Activated CD4-positive, alpha-beta T cell treated with anti-CD3 and anti-CD28 coated beads for 4 hours (primary cell): ENCODE measurements at places on chromosomes 13 and 19.
A peak's percentile ranks its signal among the peaks of the same experiment; 100 is the strongest.

- no peak for DNase-seq
Measured at GRCh38 chr13:87130423-87130822, 540.7 kb upstream of the SLITRK5 start.

- DNase-seq = no peak
Measured at GRCh38 chr13:101489643-101490405, 37.3 kb downstream of the ITGBL1 start.

DNA sequence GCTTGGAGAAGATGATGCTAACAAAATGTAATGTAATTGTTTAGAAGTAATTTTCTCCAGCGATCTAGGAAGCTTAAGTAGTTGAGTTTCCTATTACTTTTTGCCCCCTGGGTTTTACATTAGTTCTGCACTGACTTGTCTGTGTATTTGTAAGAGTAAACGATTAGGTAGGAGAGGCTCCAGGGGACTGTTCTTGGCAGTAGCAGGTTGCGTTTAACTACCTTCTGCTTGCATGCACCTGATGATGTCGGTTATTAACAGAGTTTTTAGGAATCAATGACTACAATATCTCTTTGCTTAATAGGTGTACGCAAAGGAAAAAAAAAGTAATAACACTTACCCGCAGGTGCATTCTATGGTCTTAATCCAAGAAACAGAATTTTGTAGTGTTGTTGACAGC is 18.3 kb upstream of the UGGT2 start:
- DNase-seq = no peak

DNA sequence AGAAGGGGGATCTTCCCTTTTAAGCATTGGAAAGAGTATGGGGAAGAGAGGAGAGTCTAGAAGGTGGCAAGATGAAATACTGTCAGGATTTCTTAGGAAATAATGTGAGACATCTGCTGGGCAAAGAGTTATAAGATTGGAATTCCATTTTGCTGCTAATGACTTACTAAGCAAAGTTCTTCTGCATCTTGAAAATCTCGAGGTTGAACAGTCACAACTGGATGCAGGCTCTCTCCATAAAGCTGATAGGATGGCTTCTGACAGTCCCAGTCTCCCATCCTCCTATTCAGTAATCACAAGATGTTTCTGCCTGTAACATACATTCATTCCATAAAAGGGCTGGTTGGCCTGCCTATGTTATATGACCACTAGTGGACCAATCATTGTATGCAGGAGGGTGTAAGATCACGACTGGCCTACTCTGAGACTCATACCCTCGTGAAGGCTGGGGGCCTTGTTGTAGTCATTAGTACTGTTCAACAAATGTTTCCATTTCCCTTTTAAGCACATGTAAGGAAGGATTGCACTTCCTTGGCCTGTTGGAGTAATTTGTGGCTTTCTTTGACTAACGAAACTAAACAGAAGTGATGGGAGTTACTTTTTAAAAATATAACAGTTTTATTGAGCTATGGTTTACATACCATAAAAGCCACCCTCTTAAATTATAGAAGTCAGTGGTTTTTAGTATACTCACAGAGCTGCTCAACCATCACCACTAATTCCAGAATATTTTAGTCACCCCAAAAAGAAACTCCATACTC is 45.0 kb upstream of the TDRD3 start:
- no peak for DNase-seq

GRCh38 chr19:15779756-15780476 is 7.5 kb upstream of the OR10H5 start:
- no peak for DNase-seq

GRCh38 chr19:35225951-35226350 is 2.6 kb downstream of the FAM187B start:
- no peak for DNase-seq

GRCh38 chr13:52164989-52165388 is 5.6 kb upstream of the NEK3 start:
- DNase-seq = no peak

GRCh38 chr13:44397766-44398223 is 24.2 kb downstream of the SERP2 start:
- DNase-seq = no peak

- DNase-seq = no peak
Measured at GRCh38 chr13:21008026-21008425, 53.4 kb downstream of the LATS2 start.

- DNase-seq = no peak
Measured at GRCh38 chr19:51337861-51338562, 3.9 kb downstream of the VSIG10L start.

DNA sequence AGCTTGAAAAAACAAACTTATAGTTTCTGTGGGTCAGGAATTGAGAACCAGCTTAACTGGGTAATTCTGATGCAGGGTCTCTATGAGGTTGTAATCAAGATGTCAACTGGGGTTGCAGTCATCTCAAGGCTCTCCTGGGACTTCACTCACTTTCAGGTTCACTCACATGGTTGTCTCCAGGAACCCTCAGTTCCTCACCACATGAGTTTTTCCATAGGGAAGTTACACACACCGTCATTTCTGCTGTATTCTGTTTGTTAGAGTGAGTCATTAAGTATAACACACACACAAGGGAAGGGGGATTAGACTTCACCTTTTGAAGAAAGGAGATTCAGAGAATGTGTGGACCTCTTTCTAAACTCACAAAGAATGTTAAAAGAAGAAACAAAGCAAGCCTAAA is 34.9 kb upstream of the MLNR start:
- no peak for DNase-seq

- DNase-seq = no peak
Measured at GRCh38 chr13:89695343-89696257, 1651.9 kb upstream of the MIR17HG start.

GRCh38 chr13:19657872-19658591 is 24.6 kb downstream of the MPHOSPH8 start:
- no peak for DNase-seq

- DNase-seq = no peak
Measured at GRCh38 chr13:94753327-94753726, 41.0 kb upstream of the SOX21 start.

- DNase-seq = no peak
Measured at GRCh38 chr19:35265126-35265899, 3.4 kb upstream of the USF2 start.

GRCh38 chr13:34172048-34172447 is 354.1 kb downstream of the RFC3 start:
- DNase-seq = no peak

- no peak for DNase-seq
Measured at GRCh38 chr13:25732111-25732865, 319.5 kb downstream of the SHISA2 start.

DNA sequence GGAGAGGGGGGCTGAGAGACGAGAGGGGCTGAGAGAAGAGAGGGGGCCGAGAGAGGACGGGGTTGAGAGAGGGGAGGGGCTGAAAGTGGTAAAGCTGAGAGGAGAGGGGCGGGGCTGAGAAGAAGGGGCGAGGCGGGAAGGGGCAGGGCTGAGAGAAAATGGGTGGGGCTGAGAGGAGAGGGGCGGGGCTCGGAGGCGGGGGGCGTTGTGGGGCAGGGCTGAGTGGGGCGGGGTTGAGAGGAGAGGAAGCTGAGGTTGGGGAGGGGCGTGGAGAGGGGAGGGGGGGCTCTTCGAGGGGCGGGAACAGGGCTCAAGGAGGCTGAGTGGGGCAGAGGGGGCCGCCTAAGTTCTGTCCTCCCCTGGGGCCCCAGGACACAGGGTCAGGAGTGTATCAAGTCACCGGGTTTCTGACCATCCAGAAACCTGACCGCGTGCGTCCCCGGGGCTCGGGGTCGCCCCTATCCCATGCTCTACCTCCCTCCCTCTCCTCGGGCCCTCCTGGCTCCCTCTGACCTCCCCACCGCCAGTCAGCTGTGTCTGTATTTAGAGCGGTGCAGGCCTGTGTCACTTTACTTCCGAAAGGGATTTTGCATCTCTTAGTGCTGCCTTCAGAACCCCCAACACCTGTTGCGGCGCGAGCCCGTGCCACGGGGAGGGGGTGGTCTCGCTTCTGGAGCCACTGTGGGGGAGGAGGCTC is 38.6 kb upstream of the SEMA6B start:
- DNase-seq = peak; percentile 43

DNA sequence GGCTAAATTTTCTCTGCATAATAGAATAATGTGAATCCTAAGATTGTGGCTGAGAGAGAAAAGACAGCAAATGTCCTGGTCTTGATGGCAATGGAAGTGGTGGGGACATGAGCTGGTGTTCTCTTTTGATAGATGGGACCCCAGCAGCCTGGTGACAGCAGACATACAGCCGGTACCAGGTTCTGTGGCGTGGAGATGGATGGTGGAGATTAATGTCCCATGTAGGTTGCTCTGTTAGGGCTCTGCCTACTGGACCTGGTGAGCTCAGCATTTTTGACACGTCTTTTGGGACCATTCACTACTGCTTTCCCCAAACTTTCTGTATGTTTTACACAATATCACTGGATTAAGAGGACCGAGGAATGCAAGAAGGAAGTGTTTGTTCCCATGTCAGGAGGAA is 8.2 kb upstream of the SIGLEC14 start:
- no peak for DNase-seq

GRCh38 chr19:2811735-2812413 is 7.8 kb upstream of the ZNF554 start:
- DNase-seq = no peak

DNA sequence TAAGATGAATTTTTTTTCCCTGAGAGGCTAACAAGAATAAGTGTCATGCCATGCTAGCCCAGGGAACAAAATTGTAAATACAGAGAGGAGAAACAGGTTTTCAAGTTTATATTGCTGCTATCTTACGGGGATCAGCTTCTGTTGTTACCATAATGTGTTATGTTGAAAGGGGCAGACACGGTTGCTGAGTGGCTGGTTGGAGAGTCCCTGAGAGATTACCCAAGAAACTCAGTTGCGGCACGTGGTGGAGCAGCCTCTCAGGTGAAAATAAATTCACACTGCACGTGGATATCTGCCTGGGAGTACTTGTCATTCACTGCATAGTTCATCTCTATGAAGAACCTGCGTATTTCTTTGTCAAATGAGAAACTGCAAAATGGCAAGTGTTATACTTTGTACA is 293.6 kb downstream of the TDRD3 start:
- DNase-seq = no peak

DNA sequence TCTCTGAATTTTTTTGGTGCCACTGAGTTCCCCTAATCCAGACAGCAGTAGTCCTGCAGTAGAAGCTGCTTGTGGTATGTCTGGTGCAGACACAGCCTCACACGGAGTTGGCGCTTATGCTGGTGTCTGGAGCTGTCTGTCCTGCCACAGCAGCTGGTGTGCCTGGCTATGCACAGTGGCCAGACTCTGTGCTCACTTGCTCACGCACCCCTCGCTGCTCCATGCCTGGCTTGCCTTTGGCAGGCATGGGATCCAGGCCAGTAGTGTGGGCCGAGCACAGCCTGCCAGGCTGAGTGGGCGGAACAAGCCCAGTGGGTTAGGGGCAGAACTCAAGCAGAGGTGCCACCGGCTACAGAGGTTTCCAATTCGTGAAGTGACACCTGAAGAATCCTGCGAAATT is 845.9 kb upstream of the PCDH9 start:
- no peak for DNase-seq

DNA sequence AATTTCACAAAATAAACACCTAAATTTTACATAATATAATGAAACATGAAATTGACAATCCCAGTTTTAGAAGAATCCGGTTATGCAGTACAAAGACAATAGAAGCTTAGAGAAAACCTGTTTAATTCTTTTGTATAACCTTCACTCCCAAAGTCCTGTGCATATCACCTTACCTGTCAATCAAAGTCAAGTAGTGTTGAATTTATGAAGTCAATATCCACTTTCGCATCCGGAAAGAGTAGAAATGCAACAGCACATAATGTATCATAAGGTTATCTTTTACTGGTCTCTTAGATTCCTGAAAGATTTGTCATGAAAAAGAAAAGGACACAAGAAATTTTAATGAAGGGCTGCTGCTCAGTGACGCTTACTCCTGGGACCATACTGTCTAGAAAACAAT is 1112.6 kb downstream of the PCDH9 start:
- DNase-seq = no peak

GRCh38 chr13:88817560-88817959 is 1146.4 kb downstream of the SLITRK5 start:
- no peak for DNase-seq

DNA sequence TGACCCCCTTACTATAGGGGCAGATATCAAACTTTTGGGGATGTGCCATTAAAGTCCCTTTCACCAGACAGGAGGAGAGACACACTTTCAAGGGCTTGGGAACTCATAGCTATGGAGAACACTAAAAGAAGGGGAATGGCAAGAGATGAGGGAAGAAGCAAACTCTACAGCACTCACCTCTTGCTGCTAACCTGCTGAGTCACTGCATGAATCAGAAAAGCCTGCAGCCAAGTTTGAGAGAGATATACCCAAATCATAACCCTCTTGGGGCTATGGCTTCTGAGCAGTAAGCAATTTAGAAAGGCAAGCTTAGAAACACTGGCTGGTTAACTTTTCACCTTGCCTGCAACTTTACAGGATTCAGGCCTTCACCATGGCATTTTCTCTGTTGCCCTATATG is 1028.0 kb downstream of the UQCRFS1 start:
- no peak for DNase-seq

GRCh38 chr19:41590936-41591335 is 15.0 kb downstream of the CEACAM21 start:
- no peak for DNase-seq

- DNase-seq = no peak
Measured at GRCh38 chr19:23345838-23346237, 49.4 kb downstream of the ZNF91 start.

DNA sequence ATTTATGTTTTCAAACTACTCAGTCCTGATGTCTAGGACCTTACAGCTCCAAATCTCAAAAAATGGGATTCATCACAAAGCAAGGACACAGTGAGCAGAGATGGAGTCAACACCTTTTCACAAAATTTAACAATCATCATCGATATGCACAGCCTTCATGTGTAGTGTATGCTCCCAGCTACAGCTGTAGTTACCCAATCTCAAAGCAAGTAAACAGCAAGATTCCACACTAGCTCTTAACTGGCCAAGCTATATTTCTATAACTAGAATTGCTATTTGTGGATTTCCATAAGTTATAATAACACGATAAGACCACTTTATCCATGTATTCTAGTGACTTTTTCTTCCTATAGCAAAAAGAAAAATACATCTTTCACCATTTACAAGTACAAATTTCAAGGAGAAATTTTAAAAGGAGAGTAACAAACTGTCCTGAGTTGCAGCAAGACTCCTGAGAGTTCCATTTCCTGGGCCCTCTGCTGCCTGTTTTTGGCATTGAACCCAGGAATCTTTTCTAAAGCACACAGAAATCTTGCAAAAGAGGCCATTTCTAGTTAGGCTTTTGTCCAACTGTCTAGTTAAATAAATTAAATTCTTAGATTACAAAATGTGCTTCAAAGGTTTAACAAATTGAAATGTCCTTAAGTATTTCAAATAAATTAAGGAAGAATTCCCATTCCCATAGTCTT is 460.6 kb downstream of the FGF14 start:
- no peak for DNase-seq

- DNase-seq = no peak
Measured at GRCh38 chr13:19592657-19593180, 31.4 kb upstream of the TPTE2 start.

- DNase-seq = no peak
Measured at GRCh38 chr19:28905996-28906395, 307.0 kb downstream of the UQCRFS1 start.

DNA sequence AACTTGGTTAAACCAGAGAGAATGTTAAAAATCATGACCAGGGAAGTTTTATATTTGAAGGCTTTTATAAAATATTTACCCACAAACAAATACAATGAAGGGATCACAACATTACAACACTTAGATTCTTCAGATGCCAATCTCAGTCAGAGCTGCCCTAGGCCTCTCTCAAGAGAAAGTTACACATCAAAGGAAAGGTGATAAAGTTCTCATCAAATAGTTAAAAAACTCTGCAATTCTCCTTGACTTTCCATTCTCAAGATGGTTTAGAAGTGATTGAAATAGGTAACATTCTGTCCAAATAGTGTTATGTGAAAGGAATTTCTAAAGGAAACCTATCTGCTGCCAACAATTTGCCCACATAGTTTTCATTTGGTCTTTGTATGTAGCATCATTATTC is 1115.2 kb upstream of the MIR17HG start:
- DNase-seq = no peak
